ENCODE measurements at places on chromosomes 16 and 17.
A peak's percentile ranks its signal among the peaks of the same experiment; 100 is the strongest.

- no peak for DNase-seq
These were observed 182.1 kb downstream of the RPTOR start for GRCh38 chr17:80726558-80727408.

DNA sequence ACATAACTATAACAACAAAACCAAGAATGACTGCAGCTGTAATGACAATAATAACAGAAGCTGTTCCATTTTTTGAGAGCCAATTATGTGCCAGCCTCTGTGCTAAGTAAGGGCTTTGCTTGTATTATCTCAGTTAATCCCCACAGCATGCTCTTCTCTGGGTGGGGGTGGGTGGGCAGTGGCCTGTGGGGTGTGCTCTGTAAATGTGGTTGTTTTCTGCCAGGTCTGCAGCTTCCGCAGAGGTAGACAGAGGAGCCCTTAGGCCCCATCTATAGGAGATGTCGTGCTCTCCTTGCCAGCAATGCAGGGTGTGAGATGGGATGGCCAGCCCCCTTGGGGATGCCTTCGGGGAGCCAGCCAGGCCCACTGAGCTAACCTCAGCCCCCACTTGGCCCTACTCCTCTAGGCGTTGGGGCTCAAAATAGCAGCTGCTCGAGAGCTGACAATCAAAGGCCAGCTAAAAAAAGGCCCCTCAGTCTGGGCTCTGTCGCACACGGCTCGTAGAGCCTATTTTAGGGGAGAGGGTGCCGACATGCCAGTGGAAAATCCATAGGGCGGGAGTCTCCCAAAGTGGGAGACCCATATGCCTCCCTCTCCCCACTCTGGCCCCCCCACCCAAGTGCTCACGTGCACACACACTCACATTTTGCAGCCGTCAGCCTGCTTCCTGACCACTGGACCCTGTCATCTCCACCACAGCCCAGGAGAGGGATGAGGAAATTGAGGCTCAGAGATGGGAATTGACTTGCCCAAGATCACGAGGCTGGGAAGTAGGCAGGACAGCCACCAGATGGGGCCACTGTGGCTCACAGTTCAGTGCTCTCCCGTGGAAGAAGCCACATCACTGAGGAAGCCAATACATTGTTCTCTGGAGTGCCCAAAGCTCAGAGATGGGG is 15.8 kb downstream of the CDH16 start:
- DNase-seq: no peak

DNA sequence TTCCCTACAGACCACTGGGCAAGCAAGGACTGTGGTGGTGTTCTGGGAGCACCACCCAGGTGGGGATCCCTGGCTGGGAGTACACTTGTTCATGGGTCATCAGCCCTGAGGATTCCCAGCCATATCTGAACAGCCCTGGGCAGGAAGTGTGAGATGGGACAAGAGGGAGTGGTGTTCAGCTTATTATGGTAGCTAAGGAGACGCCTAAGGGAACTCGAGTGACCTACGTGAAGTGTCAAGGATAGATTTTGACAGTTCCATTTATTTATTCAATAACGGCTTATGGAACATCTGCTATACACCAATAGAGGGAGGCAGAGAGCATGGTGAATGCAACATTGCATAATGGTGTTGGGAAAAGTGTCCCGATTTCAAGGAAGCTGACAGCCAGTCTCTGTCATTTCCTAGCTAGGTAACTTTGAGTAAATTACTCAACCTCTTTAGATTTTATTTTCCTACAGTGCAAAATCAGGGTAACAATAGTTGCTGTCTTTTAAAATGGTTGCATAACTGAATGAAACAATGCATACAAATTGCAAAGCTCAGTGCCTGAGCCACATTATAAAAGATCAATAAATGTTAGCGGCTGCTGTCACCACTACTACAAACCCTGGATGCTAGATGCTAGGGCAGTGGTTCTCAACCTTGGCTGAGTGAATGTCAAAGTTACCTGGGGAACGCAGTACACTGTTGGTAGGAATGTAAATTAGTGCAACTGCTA is 534.1 kb downstream of the GRIN2A start:
- no peak for DNase-seq

DNA sequence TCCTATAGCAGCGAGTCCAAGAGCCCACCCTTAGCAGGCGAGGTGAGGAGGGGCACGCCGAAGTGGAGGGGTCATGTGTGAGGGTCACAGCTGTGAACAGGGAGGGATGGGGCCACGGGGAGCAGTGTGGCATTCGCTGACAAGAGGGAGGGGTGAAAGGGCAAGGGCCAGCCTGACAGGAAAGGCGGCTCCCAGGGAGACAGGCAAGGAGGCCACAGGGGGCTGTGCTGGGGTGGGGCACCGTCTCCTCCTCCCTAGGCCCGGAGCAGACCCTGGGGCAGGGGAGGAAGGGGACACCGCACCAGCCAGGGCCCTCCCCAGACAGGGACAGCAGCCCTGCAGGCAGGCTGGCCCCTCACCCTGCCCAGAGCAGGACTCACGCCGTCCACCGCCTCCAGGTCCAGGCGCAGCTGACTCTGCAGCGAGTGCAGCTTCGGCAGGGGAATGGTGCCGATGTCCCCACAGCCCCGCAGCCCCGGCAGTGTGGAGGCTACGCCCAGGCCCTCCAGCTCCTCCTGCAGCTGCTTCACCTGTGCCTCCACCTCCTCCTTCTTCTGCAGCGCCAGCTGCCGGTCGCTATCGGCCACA is 15.1 kb downstream of the GNPTG start:
- no peak for DNase-seq

- DNase-seq: no peak
These were observed 297.5 kb upstream of the XYLT1 start for GRCh38 chr16:17768257-17768656.

- peak; percentile 36 for DNase-seq
These were observed 585 bp downstream of the AP1G1 start for GRCh38 chr16:71807905-71808592.

GRCh38 chr17:4327606-4328005 is 38.9 kb downstream of the UBE2G1 start:
- DNase-seq: no peak

- no peak for DNase-seq
These were observed 34.1 kb upstream of the NDRG4 start for GRCh38 chr16:58465817-58466216.

DNA sequence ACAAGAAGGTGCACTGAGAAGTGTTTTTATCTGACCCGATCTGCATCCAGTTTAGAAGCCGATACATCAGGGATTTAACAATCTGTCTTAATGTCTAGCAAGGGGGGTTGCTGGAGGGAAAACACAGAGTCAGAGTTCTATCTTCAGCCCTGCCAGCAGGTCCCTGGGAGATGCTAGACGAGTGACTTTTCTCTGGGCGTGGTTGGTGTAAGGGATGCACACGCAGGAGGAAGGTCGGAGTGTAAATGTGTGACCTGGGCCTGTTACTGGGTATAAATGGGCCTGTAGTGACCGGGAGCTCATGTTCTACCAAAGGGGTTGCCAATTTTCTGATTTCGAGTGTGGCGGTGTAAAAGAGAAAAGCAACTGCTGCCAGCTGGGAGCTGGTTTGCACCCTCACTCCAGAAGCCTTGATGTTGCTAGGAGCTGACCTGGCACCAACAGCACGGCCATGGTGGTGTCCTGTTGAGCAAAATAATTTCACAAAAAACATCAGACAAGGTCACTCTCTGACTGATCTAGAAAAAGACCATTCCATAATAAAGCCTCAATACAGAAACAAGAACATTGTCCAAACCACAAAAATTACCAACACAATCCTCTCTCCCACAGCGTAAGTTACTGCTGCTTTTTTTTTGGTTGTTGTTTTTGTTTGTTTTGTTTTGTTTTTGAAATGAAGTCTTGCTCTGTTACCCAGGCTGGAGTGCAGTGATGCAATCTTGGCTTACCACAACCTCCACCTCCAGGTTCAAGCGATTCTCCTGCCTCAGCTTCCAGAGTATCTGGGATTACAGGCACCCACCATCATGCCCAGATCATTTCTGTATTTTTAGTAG is 1.3 kb upstream of the KCTD13 start:
- DNase-seq: no peak

DNA sequence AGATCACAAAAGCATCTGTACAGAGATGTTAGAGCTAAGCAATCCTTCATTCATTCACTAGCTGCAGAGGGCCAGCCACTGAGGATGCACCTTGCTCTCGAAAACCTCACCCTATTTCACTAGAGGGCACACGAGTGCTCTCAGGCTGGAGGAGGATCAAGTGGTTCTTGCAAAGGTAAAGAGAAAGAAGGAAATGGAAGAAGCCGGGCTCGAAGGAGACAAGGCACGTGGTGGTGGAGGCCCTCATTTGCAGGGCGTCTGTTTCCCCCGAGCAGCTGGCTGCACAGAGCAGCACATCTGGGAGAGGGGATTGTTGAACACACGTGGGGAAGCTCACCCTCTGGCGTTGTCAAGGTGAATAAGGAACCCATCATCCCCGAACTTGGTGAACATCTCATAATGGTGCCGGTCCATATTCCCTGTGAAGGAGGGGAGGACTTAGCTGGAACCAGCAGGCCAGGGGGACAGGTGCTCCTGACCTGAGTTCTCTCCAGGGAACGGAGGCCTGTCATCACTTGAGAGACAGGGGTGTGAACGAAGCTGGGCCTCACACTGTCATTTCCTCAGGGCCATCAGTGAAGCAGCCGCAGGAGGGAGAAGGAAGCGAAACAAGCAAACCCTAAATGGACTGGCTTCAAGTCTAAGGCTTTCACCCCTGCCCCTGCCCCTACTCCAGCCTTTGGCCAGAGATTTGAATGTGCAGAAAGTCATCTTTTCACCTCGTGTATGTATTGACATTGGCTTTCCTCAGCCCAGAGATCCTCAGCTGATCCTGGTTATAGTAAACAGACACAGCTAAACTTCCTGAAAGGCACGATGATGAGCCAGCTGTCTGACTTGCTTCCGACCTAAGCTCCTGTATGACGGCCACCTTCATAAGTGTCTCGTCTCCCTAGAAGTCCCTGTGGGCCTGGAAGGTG is 27.6 kb downstream of the PRKAR1A start:
- DNase-seq: no peak

- no peak for DNase-seq
These were observed 8.0 kb upstream of the FASN start for GRCh38 chr17:82105882-82106687.

GRCh38 chr17:59234631-59235030 is 14.3 kb downstream of the GDPD1 start:
- no peak for DNase-seq

DNA sequence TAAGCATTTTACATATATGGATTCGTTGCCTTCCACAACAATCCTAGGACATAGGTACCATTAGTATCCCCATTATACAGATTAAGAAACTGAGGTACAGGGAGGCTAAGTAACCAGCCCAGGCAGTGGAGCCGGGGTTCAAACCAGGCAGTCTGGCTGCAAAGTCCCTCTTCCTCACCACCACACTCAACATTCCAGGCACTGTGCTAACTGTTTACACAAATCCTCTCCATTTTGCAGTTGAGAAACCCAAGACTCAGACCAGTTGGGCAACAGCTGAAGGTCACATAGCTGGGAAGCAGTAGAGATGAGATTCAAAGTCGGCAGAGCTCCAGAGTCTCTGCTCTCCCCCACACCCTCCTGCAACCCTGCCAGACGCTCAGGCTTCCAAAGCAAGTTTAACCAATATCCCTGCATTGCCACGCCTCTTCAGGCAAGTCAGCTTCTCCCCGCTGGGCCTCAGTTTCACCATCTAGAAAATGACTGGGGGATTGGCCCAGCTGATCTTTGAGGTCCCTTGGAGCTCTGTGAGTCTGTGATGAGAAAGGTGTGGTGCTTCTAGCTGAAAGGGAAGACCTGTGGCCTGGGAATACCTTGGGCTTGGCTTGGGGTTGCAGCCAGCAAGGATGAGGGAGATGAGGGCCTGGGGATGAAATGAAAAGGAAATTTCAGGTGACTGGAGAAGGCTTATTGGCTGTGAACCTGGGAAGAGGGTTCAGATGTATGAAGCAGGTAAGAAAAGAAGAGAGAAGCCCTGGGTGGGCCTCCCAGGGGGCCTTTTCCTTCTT is 14.0 kb downstream of the CCR7 start:
- no peak for DNase-seq

DNA sequence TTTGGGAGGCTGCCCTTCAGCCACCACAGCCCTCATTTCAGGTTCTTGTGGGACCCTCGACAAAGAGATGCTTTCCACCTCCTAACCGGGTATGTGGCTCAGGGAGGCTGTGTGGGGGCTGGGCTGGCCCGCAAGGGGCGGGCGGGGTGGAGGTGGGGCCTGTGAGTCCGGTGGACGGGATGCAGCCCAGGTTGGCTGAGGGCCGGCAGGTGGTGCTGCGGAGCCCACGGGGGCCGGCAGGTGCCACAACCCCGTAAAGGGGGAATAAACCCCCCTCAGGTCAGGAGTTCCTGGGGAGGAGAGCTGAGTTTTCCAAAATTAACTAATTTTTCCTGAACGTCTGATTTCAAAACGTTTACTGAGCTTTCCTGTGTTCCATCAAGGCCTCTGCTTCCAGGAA is 4.9 kb upstream of the CIAO3 start:
- DNase-seq: no peak

- DNase-seq: no peak
These were observed 957.1 kb upstream of the RBFOX1 start for GRCh38 chr16:6375465-6376075.

DNA sequence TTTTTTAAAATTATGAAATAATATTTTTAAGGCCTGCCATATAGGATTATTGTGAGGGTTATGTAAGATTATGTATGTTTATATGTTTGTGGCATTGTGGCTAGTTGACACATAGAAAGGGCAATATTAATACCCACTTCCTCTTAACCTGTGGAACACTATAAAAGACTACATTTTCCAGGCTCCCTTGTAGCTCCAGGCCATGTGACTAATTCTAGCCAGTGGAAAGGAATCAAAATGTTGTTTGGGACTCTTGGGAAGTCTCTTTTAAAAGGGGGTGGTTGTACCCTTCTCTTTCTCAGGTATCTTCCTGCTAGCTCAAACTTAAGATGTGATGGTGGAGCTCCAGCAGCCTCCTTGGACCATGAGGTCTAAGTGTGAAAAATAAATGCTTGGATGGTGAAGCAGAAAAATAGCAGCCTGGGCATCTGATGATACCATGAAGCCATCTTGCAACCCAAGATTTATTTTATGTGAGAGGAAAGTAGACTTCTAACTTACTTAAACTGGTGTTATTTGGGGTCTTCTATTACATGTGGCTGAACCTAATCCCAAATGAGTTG is 39.2 kb downstream of the TEKT5 start:
- no peak for DNase-seq

DNA sequence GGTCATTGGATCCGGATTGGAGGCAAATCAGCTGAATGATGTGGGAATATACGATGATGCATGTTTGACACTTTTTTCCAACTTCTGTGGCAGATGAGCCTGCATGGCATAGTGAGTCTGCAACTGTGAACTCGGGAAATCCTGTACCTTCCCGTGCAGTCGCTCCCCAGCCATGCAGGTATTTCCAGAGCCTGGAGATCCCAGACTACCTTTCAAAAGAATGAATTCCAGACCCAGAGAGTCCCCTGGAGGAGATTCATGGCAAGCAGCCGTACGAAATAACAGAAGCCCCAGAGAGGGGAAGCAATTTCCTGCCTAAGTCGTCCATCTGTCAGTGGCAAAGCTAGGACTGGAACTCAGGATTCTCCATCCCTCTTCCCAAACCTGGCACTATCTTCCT is 75.7 kb upstream of the FAM20A start:
- DNase-seq: no peak

DNA sequence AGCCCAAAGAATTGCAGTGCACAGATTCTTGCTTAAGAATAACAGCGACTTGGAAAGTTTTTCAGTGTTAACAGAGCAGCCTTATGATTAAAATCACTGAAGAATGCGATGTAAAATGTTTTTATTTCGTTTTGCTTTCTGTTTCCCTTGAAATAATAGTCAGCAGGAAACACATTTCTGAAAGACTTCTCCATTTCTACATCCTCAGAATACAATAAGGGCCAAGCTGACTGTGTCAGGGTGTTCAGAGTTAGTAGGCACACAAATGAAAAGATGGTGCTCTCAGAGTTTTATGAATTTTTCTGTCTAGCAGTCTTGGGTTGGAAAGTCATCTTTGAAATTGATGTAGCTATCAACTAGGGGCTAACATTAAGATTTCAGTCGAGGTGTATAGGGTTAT is 582.9 kb upstream of the RBFOX1 start:
- DNase-seq: no peak
